ENCODE measurements at places on chromosomes 4 and X.

DNA sequence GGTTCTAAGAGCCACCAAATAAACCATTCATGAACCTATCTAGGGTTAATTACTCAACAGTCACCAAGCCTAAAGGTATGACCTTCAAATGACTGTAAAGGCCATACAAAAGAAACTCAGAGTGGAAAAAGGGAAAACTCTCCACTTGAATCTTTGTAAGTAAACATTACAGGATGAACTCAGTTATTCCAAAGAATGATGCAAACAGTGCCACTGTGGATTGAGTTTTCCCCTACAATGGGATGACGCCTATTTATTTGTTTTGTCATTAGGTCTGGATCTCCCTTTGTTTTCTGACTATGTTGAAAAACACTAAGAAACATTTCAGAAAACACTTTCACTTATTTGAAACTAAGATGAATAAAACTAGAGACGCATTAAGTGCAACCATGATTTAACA, 12.7 kb downstream of the NUDT6 start:
- no peak for DNase-seq

GRCh38 chrX:44178274-44179053, 165.0 kb downstream of the EFHC2 start:
- DNase-seq = no peak

DNA sequence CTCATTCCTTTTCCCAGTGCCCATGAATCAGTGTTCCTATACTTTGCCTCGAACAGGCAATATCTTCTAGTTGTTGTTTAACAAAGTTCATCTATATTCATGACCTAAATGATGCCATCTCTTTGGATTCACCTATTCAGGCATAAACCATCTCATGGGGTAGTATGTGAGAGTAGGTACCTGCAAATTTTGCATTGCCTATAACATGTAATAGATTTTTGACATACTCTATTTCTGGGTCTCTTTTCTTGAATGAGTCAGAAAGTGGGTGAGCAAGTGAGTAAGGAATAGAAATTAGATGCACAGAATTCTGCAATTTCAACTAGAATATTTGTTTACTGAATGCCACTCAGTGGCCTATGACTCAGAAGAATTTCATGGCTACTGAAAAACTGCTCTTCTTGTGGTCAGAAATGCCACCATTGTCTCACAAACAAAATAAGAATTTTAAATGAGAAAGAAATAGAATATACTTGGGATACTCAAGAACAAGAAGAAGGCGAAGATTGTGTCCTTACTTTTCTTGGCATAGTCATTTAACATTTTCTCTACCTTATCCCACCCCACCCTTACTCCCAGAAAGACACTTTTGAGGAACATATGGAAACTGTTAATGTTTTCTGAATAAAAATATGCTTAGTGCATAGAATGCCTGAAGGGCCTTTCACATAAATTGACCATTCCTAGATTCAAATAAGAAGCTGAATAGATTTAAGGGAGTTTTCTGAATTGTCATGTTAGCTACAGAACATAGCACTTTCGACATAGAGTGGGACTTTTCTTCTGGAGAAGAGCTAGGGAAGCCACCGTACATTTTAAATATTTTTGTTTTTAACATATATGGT, 86.8 kb downstream of the HHIP start:
- no peak for DNase-seq

- DNase-seq = no peak
Measured at GRCh38 chrX:118496763-118497079, 1.1 kb downstream of the DOCK11 start.

DNA sequence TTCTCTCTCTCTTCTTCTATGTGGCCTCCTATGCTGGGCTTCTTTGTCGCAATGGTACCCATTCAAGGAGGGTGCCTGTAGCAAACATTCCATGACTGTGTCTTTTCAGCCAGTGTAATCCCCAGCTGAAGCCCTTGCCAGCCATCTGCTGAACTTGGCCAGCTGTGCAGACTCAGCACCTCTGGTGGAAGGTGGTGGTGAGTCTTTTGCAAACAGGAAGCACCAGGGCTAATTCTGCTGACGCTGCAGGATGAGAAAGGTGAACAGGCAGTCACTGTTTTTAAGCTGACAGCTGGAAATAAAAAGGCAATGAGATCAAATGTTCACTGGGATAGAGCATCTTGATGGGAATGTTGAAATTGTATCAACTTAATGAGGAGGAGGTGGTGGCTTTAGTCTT, 298.7 kb upstream of the CLNK start:
- DNase-seq = no peak

- DNase-seq = no peak
Measured at GRCh38 chrX:6708676-6709380, 173.9 kb upstream of the VCX3A start.

- DNase-seq = no peak
Measured at GRCh38 chr4:171644430-171645057, 168.7 kb upstream of the GALNTL6 start.

- no peak for DNase-seq
Measured at GRCh38 chr4:127362686-127363085, 270.1 kb upstream of the INTU start.

GRCh38 chr4:127210893-127211649, 421.7 kb upstream of the INTU start:
- no peak for DNase-seq
